ENCODE measurements at places on chromosomes 3 and 15.

DNA sequence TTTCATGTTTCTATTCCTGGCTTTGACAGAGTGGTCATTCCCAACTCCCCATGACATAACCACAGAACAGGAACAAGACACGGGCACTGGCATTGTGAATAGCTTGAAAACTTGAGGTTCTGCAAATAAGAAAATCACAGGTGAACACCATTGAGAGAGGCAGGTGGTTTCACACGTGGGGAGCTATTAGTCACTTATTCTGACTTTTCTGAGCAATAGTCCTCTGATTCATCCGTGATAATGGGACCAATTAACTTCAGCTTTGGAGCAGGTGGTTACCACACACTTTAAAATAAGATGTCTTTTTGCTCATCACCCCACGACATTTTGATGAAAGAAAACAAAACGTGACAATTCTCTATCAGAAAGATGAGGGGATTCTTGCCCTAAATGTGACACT lies 224.7 kb downstream of the KLF13 start:
- no peak for DNase-seq

GRCh38 chr3:72590732-72591221 lies 257.5 kb downstream of the SHQ1 start:
- DNase-seq = no peak

DNA sequence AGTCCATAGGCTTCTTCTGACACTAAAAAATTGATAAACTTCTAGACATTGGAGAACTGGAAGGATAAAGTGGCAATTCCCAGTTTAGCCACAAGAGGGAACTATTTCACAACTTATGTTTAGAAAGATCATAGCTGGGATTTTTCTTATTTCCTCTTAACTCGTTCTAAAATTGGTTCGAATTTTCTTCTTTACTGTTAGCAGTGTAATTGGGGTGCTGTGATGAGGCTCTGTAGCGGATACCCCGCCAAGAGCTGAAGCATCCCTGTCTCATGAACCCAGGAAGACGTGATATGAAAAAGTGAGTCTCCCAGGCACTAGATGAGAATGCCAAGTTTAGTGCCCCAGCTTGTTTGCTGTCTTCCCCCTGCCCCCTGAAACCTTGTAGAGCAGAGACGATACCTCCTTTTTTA lies 85.1 kb downstream of the PDCD6IP start:
- DNase-seq = no peak

DNA sequence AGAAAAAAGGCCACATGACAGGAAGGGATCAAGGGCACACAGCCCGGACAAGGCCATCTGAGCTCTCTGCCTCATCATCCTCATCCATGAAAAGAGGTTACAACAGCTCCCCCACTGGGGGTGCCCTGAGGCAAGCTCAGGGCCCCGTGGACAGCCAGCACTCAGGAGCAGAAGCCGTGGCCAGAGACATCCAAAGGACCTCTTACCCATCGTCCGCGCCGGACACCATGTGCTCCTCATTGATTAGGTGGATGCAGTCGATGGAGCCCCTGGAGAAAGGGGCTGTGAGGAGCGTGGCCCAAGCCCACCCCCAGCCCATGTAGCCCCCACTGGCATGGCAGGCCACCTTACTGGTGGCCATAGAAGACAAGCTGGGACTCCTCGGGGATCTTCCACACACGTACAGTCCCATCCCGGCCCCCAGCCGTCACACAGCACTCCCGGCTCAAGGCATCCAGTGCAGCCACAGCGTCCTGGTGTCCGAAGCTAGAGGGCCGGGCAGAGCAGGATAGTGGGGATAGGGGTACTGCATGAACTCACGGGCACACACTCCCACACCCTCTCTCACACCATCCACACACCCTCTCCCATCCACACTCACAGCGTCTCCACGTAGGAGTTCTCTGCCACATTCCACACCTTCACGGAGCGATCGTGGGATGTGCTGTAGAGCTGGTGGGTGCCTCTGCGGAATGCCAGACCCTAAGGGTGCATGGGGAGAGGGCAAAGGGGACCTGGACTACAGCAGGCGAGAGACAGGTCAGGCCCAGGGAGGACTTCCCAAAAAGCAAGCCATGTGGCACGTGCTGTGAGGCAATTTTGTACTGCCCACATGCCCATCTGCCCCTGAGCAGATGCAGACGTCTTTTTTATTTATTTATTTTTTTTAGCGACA lies 6.5 kb downstream of the RRP9 start:
- no peak for DNase-seq

DNA sequence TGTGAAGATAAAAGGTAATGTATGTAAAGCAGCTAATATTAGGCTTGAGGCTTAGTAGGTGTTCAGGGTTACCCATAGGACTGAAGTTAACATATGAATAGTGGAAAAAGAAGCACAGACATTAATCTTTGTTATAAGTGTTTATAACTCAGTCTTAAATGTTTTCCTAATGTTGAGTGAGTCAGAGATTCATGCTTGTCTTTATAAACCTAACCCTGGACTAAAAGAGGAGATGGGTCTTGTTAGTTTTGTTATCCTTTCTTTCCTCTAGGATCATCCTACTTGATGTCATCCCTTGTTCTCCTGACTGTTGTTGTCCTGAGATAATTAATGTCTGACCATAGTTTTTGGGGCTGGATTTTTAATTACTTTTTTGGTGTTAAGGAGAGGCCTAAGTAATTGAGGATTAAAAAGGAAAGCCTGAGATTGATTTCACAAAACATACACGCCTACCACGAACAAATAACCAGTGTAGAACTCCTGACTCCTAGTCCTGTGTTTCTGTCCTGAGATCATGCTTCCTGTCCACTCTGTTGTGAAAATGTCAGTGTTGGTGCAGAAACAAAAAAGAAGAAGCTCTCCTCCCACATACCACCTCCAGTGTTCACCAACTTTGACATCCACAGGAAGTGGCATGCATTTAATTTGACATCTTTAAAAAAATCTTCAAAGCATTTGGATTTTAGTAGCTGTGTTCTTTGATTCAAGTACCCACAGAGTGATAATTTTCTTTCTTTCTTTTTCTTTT lies 8.4 kb downstream of the MITF start:
- DNase-seq = no peak
